Activated CD8-positive, alpha-beta memory T cell treated with anti-CD3 and anti-CD28 coated beads for 24 hours (primary cell): ENCODE measurements at places on chromosomes 1 and 21.
A peak's percentile ranks its signal among the peaks of the same experiment; 100 is the strongest.

- no peak for DNase-seq
Observed at GRCh38 chr1:7541629-7542028, 229.5 kb upstream of the VAMP3 start.

GRCh38 chr1:8426996-8427395 lies 109.1 kb downstream of the SLC45A1 start:
- no peak for DNase-seq

- no peak for DNase-seq
Observed at GRCh38 chr21:39178421-39178820, 4.8 kb downstream of the PSMG1 start.

GRCh38 chr1:24109686-24110475 lies 2.1 kb downstream of the MYOM3 start:
- DNase-seq = no peak

DNA sequence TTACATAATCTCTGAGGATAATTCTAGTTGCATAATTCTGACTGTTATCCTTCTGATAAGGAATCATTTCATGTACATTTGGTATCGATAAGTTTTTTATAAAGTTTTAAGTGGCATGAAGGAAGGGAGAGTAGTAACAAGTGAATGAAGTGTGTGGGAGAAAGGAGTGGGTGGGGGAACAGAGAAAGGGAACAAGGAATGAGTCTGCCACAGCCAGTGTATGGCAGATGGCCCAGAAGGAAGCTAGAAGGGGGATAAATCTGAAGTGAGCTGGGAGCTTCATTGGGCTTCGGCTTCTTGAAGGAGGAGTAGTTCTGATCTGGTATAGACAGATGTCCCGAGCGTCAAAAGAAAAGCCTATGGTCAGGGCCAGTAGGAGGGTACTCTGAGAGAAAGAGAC lies 18.6 kb downstream of the ZBTB40 start:
- no peak for DNase-seq

GRCh38 chr1:159180516-159180915 lies 9.1 kb downstream of the CADM3 start:
- no peak for DNase-seq

DNA sequence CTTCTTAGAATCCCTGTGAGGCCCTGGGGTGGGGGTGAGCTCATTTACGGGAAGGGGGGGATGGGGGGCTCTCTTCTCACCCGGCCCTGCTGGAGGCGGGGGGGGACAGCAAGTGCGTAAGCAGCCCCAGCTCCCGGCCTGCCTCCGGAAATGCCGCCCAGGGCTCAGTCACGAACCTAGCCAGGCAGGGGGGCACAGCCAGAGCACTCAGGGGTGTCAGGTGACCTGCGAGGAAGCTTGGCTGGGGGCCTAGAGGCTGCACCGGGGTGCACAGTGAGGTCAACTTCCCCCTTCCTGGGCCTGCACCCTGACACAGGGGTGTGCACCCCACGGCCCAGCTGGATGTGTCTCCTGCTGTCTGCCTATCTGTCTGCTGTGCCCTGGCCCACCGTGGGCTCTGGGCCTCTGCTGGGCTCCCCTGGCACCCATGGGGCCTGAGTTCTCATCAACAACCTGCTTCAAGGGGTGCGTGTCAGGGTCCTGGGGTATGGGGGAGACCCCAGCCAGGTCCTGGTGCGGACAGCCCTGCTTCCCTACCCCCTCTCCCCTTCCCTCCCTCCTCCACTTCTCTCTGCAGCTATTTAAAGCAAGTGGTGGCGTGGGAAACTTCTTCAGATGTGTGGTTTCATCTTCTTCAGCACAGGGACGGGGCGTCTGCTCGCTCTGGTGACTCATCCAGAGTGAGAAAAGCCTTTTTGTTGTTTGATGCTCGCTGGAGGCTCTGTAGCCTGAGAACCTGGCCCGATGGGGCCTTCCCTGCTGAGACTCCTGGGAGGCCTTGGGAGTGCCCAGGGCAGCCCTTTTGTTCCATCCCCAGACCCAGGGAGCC lies 92.5 kb upstream of the RUNX3 start:
- DNase-seq = peak; percentile 95

- DNase-seq = no peak
Observed at GRCh38 chr1:110555807-110556470, 37.0 kb upstream of the KCNA10 start.

GRCh38 chr21:31711745-31712285 lies 20.1 kb downstream of the SCAF4 start:
- DNase-seq = no peak

DNA sequence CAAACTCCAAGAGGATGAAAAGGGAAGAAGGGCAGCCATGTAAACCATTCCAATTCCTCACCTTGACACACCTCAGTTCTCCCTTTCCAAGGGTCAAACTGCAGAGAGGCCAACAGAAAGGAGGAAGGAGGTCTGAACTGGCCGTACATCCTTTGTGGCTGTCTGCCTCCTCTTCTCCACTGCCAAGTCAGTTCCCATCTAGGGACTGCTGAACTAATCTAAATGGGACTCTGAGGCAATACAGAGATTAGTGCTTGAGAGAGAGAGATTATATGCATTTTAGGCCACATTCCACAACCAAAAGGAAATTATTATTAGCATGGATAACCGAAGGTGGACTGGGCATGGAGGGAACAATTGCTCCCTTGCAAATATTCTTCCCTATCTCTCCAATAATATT lies 2.7 kb downstream of the ARHGEF11 start:
- DNase-seq = no peak

GRCh38 chr1:55039342-55040082 lies at the start of gene PCSK9:
TSS of gene PCSK9 (plus strand) at chr1:55039548. CDS start at chr1:55039838, 290 bp downstream.
- DNase-seq = no peak

- no peak for DNase-seq
Observed at GRCh38 chr1:154983776-154984466, 777 bp downstream of the FLAD1 start.

- no peak for DNase-seq
Observed at GRCh38 chr1:177770096-177770495, 199.8 kb downstream of the SEC16B start.

DNA sequence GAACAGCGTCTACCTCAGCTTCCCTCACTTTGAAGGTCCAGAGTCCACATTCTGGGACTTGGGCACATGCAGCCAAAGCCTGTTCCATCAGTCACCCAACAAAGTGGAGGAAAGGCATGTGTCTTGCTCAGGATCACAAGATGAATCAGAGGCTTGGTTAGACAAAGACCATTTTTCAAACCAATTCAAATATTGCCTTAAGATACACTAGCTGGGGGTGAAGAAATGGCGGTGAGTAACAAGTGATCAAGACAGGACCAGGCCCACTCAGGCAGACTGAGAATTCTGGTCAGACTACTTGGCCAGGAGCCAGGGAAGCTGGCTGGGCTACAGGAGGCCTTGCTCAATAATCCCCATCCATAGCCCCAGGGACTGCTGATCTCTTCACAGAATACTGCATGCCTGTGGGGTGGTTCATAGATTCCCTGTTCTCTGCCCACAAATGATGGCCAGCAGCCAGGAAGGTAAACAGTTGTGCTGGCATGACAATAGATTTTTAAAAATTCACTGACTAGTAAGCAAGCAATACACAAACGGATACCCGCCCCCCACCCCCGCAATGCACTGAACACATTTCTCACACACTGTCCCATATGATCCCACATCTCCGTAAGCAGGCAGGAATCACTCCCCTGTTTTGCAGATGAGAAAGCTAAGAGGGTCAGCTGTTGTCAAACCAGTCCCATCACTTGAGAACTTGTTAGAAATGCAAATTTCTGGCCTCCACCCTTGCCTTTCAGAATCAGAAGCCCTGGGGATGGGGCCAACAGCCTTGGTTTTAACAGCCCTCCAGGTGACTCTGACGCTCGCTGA lies 27.2 kb downstream of the ERI3 start:
- no peak for DNase-seq

GRCh38 chr1:54008876-54009275 lies 9.1 kb downstream of the LDLRAD1 start:
- DNase-seq = peak; percentile 32

GRCh38 chr1:115767403-115767802 lies 1.1 kb downstream of the CASQ2 start:
- no peak for DNase-seq

DNA sequence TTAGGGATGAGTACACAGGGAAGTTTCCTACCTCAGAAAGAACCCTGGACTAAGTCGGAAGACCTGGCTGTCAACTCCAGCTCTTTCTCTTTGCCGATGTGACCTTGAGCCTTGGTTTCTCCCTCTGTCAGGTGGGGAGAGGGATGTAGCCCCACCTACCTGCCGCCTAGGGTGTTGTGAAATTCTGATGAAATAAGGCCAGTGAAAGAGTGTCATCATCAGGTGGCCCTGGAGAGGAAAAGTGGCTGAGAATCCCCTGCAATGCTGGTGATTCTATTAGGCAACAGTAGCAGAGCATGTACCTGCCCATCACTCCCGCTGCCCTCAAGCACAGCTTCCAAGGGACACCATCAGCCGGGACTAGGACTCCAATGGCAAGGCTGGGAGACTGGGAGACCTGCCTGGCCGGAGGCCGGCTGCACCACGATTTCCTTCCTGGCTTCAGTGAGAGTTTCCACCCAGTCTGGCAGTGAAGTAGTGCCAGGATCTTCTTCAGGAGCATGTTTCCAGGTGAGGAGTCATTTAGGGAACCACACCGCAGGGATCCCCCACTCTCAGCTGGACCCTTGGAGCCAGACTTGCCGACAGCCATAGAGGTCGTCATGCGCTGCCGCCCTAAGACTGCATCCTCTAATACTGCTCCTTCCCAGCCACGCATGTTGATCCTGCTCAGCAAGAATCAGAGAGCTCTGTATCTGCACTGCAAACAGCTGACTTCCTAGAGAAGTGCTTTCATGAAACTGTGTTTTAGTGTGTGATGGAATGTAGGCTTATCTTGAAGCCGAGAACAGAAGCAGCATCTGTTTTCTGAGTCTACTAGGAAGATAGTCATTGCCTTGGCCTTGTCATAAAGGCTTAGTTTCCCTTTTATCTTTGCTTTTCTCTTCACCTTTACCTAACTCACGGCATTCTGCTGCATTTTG lies 88.0 kb upstream of the F3 start:
- DNase-seq = no peak

DNA sequence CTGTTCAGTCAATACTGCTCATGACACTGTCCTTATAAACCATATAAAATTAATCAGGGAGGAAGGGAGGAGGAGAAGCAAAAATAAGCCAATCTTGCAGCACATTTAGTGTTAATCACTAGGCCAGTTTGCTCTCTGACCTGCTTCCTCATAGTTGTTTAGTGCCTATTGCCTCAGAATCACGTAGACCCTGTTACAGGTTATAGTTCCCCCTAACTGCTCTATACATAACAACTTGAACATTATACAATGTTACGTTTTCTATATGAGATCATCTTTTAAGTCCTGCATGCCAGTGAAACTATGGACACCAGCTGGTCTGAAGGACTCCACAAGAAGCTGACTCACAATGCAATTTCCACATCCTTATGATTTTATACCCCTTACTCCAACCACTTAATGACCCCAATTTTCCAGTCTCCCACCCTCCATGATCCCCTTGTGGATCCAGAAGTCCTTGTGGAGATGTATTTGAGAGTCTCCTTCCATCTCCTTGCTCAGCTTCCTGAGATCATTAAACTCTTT lies 34.9 kb upstream of the TACSTD2 start:
- DNase-seq = no peak

GRCh38 chr1:63557365-63557987 lies 34.2 kb downstream of the EFCAB7 start:
- no peak for DNase-seq

- DNase-seq = no peak
Observed at GRCh38 chr1:59731591-59731990, 83.2 kb upstream of the HOOK1 start.

DNA sequence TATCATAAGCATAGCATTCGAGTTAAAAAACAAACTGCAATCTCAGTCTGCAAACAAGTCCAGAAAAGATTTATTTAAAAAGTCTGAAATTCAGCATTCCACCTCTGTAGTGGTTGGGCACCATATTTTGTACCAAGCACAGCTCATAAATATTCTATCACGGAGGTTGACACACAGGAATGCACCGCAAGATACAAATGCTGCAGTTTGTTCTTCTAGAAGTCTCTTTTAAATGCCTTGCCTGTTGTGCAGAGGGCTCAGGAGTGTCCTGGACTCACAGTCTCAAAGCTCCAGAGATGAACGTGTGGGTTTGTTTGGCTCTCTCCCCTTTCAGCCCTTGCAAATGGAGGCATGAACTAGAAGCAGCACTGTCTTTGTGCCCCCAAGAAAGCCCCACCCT lies 212.4 kb upstream of the USP24 start:
- no peak for DNase-seq

GRCh38 chr1:96878640-96879039 lies 157.1 kb downstream of the PTBP2 start:
- DNase-seq = no peak

GRCh38 chr1:115112496-115113375 lies 23.4 kb upstream of the TSPAN2 start:
- DNase-seq = peak; percentile 86

- DNase-seq = no peak
Observed at GRCh38 chr1:159786966-159787365, 6.2 kb downstream of the DUSP23 start.

GRCh38 chr1:77416692-77417450 lies 135.1 kb downstream of the AK5 start:
- no peak for DNase-seq

- DNase-seq = no peak
Observed at GRCh38 chr1:72938408-72938807, 656.1 kb upstream of the NEGR1 start.

- no peak for DNase-seq
Observed at GRCh38 chr1:44049839-44050238, 18.6 kb upstream of the SLC6A9 start.

DNA sequence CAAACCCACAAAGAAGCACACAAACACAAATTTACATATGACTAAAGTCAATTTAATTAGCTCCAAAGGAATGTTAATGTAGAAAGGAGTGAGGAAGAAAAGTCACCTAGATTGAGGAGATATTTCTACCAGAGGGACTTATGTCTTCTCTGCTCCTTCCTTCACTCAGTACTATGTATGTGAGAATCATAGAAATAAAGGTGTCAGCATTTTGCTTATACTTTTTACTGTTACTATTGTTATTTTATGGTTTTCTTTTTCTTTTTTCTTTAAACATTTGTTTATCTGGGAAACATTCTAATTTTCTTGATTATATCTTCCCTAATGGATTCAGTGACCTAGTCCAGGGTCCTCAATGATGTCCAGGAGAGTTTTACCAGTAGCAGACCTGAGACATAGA lies 511.9 kb upstream of the NCAM2 start:
- no peak for DNase-seq
